ENCODE measurements at places on chromosomes 5 and 9. TPM values are rescaled to one million over a fixed set of nuclear protein-coding genes. Genes with fewer than 3 reads are reported as not detected.

Gene CRB2
- total RNA-seq, result not detected

Gene PCDHGB1
- total RNA-seq, result 4.4 TPM

Gene BHMT
- 0.15 TPM for total RNA-seq

Gene PLPPR1
- total RNA-seq, result not detected

Gene HAND1
- 0.17 TPM for total RNA-seq

Gene IFNB1
- not detected for total RNA-seq

Gene DAB2
- 199 TPM for total RNA-seq

Gene FLT4
- 0.15 TPM for total RNA-seq

Gene LAMC3
- total RNA-seq, result 0.33 TPM

Gene GLDC
- 0.58 TPM for total RNA-seq

Gene PCDH1
- 0.33 TPM for total RNA-seq

Gene NOTCH1
- total RNA-seq, result 31.6 TPM

Gene MLANA
- total RNA-seq, result not detected
